Neural progenitor cell (in vitro differentiated cells): ENCODE measurements at places on chromosomes 16 and 17.
A peak's percentile ranks its signal among the peaks of the same experiment; 100 is the strongest.

DNA sequence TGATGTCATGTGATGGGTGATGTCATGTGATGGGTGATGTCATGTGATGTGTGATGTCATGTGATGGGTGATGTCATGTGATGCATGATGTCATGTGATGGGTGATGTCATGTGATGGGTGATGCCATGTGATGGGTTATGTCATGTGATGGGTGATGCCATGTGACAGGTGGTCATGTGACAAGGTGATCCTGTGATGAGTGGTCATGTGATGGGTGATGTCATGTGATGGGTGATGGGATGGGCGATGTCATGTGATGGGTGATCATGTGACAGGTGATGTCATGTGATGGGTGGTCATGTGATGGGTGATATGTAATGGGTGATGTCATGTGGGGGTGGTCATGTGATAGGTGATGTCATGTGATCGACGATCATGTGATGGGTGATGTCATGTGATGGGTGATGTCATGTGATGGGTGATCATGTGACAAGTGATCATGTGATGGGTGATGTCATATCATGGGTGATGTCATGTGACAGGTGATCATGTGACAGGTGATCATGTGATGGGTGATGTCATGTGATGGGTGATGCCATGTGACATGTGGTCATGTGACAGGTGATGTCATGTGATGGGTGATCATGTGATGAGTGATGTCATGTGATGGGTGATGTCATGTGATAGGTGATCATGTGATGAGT, 17.2 kb downstream of the CD300LB start:
- peak; percentile 30 for DNase-seq

DNA sequence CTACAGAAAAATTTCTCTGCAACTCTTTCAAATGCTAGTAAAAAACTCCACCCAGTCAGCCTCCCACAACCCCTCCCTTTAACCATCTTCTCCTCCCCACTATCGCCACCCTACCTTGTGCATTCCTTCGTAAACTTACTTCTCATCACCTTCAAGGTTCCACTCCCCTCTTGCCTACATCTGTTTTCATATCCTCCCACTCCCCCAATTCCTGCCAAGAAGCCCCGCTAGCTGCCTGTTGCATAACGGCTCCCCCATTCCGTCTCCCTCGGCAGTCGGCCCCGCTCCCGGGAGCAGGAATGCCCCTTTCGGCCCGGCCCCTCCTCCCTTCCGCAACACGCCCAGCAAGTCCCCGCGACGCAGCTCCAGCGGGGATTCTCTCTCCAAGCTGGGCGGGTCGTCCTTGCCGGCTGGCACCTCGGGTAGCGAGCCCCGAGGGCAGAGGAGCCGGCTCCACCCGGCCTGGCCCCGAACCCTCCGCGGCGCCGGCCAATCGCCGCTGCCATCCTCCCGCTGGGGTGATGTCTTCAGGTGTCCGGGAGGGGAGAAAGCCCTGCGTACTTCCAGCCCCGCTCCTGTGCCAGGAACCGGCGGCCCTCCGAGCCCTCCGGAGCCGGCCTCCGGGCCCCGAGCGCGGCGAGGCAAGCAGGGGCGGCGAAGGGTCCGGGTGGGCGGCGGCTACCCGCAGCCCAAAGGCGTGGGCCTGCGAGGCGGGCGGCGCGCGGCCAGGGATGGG, 1.5 kb downstream of the PHLPP2 start:
- peak; percentile 90 for DNase-seq

DNA sequence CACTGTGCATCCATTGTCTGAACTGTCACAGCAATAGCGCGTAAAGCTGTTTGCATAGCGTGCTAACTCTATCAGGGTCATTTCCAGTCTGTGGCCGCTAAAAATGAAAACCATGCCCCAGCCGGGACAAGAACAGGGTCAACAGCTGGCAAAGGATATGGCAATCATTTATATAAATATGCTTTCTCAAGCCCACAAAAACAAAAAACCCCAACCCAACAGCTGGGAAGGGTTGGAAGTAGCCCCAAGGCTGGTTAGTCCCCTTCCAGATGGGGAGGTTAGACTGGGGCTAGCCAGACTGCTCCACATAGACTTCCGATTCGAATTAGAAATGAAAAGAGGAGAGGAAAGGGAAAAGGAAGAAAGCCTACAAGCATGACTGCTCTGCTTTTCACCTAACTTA, 203.3 kb upstream of the TBX2 start:
- no peak for DNase-seq

DNA sequence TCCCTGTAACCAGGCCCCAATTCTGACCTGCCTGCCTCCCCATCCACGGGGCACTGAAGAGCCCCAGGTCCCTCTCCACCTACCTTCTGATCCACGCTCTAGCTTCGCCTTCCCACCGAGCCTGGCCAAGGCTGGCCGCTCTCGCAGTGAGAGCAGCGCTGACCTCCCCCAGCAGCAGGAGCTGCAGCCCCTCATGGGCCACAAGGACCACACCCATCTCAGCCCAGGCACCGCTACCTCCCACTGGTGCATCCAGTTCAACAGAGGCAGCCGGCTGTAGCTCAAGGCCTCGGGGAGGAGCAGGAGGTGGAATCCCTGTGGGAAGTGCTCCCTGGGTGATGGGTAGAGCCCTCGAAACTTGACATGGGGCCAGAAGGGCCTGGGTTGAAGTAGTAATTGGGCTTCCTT, 8.4 kb upstream of the PLEKHG4 start:
- no peak for DNase-seq

DNA sequence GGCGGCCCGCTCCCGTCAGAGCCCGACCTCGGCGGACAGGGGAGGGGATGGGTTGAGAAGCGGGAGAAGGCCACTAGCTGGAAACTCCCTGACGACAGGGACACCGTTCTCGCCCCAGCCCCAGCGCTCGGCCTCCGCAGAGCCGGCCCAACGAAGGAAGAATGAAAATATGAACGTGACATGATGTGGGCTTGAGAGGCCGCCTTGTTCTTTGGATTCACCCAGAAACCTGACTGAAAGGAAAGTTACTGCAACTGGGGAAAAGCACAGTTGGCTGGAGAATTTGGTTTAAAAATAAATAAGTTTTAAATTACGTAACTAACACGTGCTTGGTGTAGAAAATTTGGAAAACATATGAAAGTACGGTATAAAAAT, 21.1 kb downstream of the NPTX1 start:
- DNase-seq = peak; percentile 86
